ENCODE measurements at places on chromosomes 5 and 9. TPM values are rescaled to one million over a fixed set of nuclear protein-coding genes. Genes with fewer than 3 reads are reported as not detected.

CNTLN gene
- total RNA-seq, result 15.8 TPM

ANKRD31 gene
- total RNA-seq, result not detected

PLAC8L1 gene
- total RNA-seq, result 0.80 TPM

CCNI2 gene
- 0.53 TPM for total RNA-seq

COQ4 gene
- total RNA-seq, result 44.4 TPM

GLDC gene
- total RNA-seq, result 2.6 TPM

OTP gene
- not detected for total RNA-seq

GRCh38 chr5:107653685-107654084 is 17.1 kb downstream of the EFNA5 start:
- DNase-seq, result no peak

DNA sequence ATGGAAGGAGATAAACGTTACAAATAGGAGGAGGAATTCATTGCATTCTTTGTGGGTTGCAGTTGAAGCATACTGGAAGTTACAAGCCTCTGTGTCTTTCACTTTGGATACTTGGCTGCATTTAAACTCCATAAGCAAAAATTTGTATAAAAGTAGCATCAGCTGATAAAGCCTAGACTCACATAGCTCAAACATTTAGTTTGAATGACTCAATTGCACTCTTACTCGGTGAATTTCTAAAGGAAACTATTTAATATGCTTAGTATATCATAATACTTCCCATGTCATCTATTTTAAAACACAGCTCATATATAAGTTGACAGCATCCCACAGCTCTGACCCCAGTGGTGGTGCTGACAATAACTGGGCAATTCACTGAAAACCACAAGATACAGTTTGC is 596.6 kb upstream of the ZNF608 start:
- DNase-seq, result no peak

DNA sequence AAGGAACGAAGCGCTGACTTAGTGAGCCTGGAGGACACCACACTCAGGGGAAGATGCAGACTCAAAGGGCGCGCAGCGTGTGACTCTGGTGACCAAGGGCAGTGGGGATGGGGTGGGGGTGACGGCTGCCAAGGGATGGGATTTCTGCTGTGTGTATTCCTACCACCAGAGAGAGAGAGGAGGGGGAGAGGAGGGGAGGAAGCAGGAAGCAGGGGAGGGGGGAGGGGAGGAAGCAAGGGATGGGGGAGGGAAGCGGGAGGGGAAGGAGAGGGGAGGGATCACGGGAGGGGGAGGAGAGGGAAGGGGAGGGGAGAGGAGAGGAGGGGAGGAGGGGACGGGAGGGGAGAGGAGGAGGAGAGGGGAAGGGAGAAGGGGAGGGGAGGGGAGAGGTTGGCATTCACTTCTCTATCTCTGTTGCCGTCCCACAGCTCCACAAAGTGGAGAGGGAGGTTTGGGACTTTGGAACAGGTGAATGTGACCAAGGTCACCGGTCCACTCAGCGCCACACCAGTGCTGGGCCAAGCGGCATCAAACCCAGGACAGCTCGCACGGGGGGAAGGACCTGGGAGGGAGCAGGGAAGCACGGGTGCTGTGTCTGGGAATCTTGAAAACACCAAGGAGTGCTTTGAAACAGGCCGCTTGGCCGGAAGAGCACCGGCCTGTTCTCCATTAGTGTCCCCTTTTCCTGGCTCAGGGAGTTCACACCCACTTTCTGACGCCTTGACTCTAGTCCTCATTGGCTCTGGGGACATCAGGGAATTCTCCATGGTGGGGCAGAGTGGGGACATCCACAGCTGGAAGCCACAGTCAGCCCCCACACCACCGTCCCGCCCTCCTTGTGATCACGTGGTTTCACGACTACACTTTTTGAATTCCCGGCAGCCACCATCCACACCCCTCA is 77.4 kb downstream of the VAV2 start:
- no peak for DNase-seq

GRCh38 chr5:36928947-36929346 is 52.4 kb downstream of the NIPBL start:
- DNase-seq, result peak; percentile 73

DNA sequence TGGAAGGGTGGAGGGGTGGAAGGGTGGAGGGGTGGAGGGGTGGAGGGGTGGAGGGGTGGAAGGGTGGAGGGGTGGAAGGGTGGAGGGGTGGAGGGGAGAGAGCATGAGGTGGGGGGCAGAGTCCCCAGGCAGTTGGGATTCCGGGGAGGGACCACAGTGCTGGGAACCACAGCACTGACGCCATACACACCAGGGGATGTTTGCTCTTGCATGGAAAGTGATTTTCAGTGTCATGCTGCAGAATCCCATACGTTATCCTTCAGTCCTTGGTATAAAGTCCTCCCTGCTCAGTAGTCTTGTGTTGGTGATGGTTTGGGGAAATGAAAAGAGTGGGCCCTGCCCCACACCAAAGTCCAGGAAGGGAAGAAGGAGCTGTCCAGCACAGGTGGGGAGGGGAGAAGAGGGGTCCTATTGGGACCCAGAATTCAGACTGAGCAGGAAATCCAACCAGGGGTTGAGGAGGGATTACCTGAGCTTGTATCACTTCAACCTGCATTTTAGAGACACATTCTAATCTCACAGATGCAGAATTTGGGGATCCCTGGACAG is 5.5 kb upstream of the FIBCD1 start:
- no peak for DNase-seq

DNA sequence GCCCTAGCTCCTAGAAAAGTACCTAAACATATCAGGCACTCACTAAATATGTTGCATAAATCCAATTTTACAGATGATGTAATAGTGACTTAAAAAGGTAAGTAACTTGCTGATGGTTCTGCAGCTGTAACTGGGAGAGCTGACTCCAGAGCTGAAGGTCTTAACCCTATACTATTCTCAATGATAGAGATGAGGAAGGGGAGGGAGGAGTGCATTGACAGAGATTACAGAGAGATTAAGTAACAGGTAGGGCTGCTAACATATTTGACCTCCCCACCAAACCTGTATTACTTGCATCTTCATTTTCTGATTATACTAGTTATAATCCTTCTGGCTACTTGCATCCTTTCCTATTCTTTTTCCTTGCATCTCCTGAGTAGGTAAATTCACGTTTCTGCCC is 255.4 kb upstream of the EFNA5 start:
- DNase-seq, result no peak

DNA sequence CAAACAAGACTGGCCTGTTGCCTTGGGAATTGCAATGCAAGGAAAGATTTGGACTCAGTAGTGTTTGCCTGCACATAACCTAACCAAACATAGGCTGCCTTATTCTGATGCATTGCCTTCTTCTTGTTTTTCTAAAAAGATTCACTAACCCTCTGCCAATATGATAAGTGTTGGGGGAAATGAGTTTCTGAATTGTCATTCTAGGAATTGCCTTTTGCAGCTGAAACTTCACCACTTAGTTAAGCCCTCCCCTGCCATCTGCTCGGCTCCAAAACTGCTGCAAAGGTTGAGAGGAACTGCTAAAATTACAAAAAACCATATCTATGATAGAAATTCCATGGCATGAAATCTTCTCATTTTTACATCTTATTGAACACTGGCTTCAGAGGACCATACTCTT is 41.6 kb upstream of the SPATA31D4 start:
- no peak for DNase-seq

- DNase-seq, result no peak
Observed at GRCh38 chr5:101393795-101394450, 490.8 kb upstream of the ST8SIA4 start.

- no peak for DNase-seq
Observed at GRCh38 chr5:169165052-169165451, 135.9 kb downstream of the SLIT3 start.

- no peak for DNase-seq
Observed at GRCh38 chr9:114718801-114719221, 36.8 kb upstream of the TEX48 start.

- no peak for DNase-seq
Observed at GRCh38 chr5:80223561-80223960, 32.3 kb downstream of the SERINC5 start.

DNA sequence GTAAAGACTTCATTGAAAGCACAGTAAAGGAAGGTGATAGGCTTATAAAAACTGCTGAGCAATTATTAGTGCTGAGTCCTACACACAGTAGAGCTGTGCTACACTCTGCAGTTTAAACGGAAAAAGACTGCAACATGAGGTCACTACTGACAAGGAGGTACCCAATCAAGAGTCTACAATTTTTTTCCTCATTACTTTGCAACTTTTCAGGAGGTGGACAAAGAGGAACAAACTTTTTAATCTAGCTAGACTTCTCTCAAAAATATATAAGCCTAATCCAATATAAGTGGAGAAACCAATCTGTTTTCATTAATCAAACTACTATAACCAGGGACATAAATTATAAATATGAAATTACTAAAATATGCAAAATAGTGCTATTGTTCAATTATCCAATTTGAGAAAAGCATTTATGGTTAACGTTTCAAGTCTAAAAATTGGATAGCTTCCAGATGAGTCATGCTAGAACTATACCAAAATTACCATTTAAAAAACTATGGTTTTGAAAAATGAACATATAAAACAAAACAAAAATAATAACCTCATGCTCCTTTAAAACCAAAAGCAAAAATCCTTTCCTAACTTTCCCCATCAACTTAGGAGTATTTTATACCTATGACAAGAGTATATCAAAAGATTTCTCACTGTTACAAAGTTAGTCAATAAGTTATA is 37.7 kb downstream of the FAM13B start:
- peak; percentile 74 for DNase-seq

GRCh38 chr5:140113180-140113698 is 670 bp upstream of the PURA start:
- DNase-seq, result peak; percentile 10

DNA sequence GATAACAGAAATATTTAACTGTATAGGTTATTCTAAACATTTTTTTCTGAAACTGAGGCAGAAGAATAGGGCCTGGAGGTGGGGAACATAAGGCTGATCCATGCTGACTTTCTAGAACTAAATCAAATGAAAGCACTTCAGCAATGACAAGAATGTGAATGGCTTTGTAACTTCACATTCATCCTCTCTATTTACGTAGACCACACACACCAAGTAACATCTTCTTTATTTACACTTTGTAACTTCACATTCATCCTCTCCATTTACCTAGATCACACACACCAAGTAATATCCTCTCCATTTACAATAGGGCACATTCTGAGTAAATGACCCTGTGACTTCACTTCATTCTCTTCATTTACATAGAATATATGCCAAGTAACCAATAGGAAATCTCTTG is 251.8 kb upstream of the CDH9 start:
- DNase-seq, result no peak

DNA sequence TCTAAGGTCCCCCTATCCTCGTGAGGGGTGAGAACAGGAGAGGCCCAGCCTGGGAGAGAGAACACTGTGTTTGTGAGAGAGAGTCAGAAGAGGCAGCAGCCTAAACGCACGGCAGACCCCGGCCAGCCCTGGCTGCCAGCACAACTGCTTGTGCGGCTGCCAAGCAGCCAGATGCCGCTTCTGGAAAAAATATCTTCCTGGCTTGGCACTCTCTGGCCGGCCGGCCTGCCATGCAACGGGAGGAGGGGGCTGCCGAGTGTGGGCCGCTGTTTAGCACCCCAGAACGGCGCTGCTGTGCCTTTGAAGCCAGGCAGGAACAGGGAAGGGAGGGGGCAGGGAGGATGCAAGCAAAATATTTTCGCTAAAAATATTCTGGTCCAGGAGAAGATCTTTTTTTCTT is 105.0 kb downstream of the FGF18 start:
- no peak for DNase-seq

DNA sequence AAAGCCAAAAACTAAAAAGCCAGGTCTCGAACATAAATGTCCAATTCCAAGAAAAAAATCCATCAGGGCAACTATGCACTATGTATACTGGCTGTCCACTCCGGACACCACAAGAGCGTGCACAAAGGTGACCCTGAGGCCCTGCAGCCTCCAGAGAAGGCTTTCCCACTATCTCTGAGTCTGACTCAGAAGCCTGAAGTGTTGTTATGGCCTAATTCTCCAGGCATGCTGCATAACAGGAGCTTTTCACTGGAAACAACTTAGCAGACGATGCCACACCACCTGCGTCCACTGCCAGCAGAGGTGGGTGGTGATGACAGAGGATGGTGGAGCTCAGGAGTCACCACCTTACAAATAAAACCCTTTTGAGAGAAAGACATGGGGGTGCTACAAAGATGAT is 63.7 kb downstream of the HABP4 start:
- DNase-seq, result no peak

DNA sequence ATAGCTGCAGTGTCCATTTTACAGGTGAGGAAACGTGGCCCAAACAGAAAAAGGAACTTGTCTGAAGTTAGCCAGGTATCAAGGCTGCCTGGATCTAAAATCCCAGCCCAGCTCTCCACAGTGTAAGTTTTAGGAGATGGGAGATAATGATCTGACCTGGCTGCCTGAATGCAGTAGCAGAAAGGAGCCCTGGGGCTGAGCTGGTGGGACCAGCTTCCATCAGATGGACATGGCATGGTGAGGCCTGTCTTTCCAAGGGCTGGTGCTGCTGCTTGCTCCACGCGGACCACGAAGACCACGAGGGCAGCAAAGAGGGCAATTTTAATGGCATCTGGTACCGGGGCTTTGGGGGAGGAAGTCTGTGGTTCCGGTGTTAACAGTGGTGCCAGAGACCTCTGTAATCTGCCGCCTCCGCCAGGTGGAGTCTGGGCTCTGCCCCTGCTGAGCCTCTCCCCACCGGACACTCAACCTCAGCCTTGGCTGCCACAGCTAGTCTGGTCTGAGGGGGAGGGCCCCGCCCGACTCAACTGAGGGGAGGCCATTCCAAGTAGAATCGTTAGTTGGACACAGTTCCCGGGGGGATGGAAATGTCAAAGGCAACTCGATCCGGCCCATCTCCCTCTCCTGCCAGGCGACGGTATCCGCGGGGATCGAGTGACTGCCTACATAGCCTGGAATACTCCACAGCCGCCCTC is 650 bp downstream of the MYORG start:
- peak; percentile 42 for DNase-seq

DNA sequence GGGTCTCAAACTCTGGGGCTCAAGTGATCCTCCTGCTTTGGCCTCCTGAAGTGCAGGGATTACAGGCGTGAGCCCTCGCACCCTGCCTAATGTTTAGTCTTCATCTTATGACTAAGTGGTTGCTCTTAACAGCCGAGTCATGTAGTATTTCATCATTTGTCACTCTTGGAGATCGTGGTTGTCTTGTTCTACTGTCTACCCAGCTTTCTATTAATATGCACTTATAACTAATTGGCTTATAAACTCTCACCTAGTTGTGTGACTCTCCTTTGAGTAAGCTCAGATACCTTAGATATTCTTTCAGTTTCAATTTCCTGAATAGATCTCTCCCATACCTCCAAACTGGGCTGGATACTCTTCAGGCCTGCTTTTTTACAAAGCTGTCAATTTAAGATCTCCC is 19.9 kb downstream of the SLC44A1 start:
- no peak for DNase-seq

- no peak for DNase-seq
Observed at GRCh38 chr9:127654619-127655018, 42.5 kb downstream of the STXBP1 start.

GRCh38 chr5:8650186-8650585 is 781.2 kb downstream of the MTRR start:
- no peak for DNase-seq

Data from endothelial cell of umbilical vein (primary cell).